ENCODE measurements at places on chromosomes 1 and 21.

- no peak for DNase-seq
These were observed 80.6 kb downstream of the CENPF start for GRCh38 chr1:214683621-214684020.

- DNase-seq = no peak
These were observed 578.5 kb upstream of the ZP4 start for GRCh38 chr1:238469146-238469631.

DNA sequence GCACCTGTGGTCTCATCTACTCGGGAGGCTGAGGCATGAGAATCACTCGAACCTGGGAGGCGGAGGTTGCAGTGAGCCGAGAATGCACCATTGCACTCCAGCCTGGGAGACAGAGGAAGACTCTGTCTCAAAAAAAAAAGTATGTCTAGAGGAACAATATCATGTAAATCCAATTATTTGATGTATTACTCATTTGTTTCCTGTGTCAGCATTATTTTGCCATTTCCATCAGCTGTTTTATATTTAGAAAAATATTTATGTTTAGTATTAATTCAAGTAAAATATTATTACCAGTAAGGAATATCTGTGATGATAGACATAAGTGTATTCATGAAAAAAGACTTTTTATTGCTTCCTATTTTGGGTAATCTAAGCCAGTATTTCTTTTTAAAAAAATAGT lies 13.0 kb downstream of the TDRKH start:
- no peak for DNase-seq

GRCh38 chr1:190475421-190476141 lies 2.1 kb downstream of the BRINP3 start:
- DNase-seq = no peak

- peak; percentile 45 for DNase-seq
These were observed 1.7 kb downstream of the BTG2 start for GRCh38 chr1:203306965-203307541.

GRCh38 chr1:241460098-241460873 lies 59.3 kb downstream of the FH start:
- DNase-seq = no peak

DNA sequence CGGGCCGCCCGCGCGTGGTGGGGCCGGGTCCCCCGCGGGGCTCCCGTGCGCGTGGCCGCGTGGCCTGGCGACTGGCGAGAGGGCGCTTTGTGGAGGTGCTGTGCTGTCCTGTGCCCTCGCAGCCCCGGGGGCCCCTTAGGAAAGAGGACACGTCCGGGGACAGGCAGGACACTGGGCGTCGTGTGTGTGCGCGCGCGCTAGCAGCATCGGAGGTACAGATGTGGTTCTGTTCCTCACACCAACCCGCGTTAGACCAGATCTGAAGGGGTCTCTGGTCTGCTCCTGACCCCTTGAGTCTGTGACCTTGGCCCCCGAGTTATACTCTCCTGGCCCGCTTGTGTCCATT lies 489 bp downstream of the ACTN2 start:
- DNase-seq = no peak

- no peak for DNase-seq
These were observed 201.1 kb downstream of the BACH1 start for GRCh38 chr21:29499734-29500343.

Data from stimulated activated CD4-positive, alpha-beta T cell treated with anti-CD3 and anti-CD28 coated beads, Interleukin-1b, Interleukin-23, amount 100 ng/mL, for 4 hours (primary cell).